ENCODE measurements at places on chromosomes 6 and 20.

DNA sequence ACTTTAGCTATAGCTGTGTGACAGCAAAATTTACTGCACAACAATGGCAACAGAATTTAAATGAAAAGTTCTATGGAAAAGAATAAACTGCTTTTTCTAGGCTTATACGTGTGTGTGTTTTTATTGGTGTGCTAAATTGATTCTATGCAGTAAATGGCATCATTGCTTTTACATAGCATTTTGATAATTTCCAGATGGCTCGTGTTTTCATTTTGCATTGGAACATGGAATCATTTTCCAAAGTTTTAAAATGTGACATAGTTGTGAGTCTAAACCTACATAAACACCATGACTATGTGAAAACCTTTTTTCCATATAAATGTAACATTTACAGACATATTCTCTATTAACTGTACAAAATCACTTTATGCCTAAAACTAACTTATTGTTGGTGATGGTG, 127.8 kb downstream of the SIM1 start:
- no peak for DNase-seq

DNA sequence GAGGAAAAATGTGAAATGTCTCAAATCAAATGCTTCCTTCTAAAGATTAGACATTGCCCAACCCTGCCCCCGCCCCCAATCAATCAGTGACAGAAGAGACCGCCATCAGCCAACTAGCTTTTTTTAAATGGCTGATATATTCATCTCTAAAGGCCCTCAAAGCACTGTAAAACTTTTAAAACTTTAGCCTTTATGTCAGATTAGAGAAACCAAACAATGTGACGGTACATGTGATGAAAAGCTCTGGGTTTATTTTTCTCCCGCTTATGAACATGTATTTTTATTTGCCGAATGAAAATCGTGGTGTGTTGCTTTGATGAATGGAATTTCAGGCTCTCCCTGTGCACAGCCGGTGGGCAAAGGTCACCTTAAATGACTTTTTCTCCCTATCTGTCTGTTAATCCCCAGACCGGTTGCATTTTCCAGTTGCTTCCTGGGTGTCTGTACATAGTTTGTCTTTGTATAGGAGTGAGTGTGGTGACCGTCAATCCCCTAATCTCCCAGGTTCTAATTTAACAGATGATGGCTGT, 38.5 kb downstream of the TBC1D7 start:
- DNase-seq: no peak

DNA sequence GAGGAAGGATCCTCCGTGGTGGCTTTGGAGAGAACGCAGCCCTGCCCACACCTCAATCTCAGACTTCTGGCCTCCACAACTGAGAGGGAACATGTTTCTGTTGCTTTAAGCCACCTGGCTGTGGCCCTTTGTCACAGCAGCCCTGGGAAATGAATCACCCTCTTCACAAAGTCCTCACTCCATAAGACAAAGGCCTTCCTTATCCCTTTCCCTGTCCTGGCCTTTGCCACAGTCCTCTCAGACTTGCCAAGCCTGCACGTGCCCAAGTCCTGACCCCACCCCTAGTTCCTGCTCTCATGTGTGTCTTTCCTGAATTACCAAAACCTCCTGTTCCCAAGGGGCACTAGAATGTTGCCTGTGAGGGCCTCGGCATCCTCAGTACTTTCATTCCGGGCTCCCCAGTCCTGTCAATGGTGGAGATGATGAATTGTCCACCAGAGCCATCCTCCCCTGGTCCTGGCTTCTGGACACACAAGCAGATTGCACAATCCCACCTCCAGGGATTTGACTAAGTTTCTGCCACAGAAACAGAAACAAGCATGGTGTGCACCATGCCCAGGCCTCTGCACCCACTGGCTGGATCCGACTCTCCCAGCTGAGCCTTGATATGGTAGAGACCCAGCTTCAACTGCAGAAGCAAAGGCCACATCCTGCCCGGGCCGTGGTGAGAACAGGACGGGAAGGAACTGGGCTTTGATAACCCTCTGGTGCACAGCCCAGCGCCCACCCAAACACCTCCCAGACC, 232.6 kb upstream of the PDE10A start:
- no peak for DNase-seq

DNA sequence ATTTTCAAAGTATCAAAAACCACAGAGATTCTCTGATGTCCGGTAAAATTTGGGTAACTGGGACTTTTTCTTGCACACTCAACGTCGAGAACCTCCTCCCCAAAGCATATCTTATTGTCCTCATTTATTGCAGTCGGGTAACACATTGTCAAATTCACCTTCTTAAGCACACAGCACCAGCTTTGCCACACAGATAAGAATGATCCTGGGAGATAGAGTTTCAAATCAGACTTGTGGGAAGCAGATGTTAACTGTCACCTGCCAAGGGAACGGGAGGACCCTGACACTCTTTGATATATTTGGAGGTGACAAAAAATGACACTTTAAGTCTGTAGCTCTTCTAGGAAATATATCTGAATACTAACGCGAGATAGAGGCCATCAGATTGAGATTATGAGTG, 282.1 kb upstream of the BMP2 start:
- DNase-seq: no peak

GRCh38 chr20:16397086-16397485, 176.2 kb downstream of the KIF16B start:
- DNase-seq: no peak

DNA sequence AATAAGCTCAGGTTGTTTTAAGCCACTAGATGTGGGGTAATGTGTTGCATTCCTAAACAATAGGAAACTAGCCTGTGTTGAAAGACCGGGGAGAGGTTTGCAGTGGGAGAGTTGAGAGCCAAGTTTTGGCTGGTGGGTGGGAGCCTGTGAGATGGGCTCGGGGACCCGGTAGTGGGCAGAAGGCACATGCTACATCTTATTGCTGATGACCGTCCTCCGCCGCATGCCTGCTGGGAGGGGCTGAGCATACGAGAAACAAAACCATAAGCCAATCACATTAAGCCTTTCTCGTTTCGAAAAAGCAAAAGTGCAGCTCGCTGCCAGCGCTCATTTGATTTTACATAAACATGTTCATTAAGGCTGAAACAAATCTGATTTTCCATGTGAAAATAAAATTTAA, 57.4 kb upstream of the MPC1 start:
- no peak for DNase-seq

DNA sequence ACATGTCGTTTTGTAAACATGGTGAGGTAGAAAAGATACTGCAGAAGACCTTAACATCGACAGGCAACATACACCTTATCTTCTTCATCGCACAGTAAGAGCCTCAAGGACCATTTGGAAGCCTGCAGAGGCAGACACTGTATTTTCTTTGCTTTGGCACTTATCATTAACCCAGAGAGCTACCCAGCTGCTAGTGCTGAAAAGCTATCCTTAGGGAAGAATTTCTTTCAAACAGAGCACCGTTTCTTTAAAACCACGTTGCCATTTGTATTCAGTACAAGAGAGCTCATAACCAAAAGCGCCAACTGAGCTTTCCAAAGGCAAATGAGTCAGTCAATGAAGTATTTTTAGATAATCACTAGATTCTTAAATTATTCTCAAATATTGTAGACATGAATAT, 306.6 kb downstream of the EPM2A start:
- no peak for DNase-seq

GRCh38 chr6:138307352-138307751, 70.4 kb upstream of the SMIM28 start:
- no peak for DNase-seq

- DNase-seq: no peak
Observed at GRCh38 chr6:68636666-68637065, 1.6 kb downstream of the ADGRB3 start.

DNA sequence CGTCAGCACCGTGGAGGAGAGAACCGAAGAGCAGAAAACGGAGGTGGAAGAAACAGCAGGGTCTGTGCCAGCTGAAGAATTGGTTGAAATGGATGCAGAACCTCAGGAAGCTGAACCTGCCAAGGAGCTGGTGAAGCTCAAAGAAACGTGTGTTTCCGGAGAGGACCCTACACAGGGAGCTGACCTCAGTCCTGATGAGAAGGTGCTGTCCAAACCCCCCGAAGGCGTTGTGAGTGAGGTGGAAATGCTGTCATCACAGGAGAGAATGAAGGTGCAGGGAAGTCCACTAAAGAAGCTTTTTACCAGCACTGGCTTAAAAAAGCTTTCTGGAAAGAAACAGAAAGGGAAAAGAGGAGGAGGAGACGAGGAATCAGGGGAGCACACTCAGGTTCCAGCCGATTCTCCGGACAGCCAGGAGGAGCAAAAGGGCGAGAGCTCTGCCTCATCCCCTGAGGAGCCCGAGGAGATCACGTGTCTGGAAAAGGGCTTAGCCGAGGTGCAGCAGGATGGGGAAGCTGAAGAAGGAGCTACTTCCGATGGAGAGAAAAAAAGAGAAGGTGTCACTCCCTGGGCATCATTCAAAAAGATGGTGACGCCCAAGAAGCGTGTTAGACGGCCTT, 41.6 kb downstream of the ZBTB2 start:
- DNase-seq: no peak

GRCh38 chr6:20866036-20866435, 331.8 kb downstream of the CDKAL1 start:
- no peak for DNase-seq

GRCh38 chr20:53975761-53976160, 94.6 kb downstream of the BCAS1 start:
- DNase-seq: no peak

GRCh38 chr6:99096170-99096569, 148.4 kb upstream of the FBXL4 start:
- no peak for DNase-seq

- no peak for DNase-seq
Observed at GRCh38 chr6:14729129-14729871, 516.6 kb upstream of the JARID2 start.
